NCI-H2029 treated with DMSO at 0.1 percent for 48 hours (cell line): ENCODE measurements at places on chromosomes 5 and 9.
A peak's percentile ranks its signal among the peaks of the same experiment; 100 is the strongest.

GRCh38 chr5:113128641-113129330 lies 152.2 kb downstream of the DCP2 start:
- no peak for DNase-seq

GRCh38 chr5:102295534-102296177 lies 428 bp downstream of the SLCO4C1 start:
- no peak for DNase-seq

- no peak for DNase-seq
Measured at GRCh38 chr9:96417661-96418082, 498 bp downstream of the ZNF367 start.

- DNase-seq: no peak
Measured at GRCh38 chr5:151733358-151734063, 24.9 kb downstream of the ATOX1 start.

DNA sequence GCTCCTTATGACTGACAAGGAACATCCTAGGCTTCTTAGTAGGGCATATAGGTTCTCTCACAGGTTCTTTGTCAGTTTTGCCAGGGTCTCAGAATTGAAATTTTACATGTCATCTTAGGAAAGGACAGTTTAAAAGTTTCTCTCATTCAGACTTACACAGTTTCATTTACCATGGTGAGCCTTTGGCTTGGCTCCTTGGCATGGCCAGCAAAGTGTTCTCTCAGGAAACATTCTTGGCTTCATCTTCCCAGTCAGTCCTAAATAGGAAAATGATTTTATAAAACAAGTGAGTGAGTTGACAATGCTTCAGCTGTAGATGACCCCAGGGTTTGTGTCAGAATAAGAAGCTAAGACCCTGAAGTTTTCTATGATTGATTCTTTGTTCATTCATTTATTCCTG lies 191.6 kb downstream of the PCSK5 start:
- no peak for DNase-seq

- DNase-seq: no peak
Measured at GRCh38 chr5:33936004-33936380, 194 bp upstream of the RXFP3 start.

- no peak for DNase-seq
Measured at GRCh38 chr9:16369427-16369826, 501.0 kb downstream of the BNC2 start.

DNA sequence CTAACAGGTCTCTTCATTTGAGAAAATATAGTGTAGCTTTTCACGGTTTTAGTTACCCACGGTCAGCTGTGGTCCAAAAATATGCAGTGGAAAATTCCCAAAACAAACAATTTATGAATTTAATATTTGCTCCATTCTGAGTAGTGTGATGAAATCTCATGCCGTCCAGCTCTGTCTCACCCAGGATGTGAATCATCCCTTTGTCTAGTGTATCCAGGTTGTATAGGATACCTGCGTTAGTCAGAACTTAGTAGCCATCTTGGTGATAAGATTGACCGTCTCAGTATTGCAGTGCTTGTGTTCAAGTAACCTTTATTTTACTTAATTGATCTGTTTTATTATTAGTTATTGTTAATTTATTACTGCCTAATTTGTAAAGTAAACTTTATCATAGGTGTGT lies 41.1 kb downstream of the NDUFS4 start:
- no peak for DNase-seq

DNA sequence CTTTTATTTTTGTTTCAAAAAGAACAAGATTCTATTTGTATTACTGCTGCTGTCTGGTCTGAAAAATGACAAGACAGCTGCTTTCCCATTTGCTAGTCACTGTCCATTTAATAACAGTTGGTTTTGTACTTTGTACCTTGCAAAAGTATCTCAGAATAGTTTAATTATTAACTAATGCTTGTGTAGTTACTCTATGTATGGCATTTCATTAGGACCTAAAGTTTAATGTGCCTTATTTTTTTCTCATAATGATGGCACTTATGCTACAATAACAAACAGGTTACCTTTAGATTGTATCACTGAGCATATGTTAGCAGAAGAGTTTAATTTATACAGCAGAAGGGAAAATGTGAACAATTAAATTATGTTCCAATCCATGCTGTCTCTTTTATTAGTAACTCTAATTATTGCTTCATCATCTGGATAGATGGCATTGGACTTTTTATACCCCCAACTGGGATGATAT lies 134.2 kb downstream of the CDH10 start:
- no peak for DNase-seq

GRCh38 chr9:8860086-8860485 lies 1060.5 kb upstream of the DMAC1 start:
- no peak for DNase-seq

GRCh38 chr9:8205576-8205975 lies 406.0 kb upstream of the DMAC1 start:
- no peak for DNase-seq

GRCh38 chr5:38636626-38637025 lies 80.2 kb upstream of the LIFR start:
- peak; percentile 84 for DNase-seq

DNA sequence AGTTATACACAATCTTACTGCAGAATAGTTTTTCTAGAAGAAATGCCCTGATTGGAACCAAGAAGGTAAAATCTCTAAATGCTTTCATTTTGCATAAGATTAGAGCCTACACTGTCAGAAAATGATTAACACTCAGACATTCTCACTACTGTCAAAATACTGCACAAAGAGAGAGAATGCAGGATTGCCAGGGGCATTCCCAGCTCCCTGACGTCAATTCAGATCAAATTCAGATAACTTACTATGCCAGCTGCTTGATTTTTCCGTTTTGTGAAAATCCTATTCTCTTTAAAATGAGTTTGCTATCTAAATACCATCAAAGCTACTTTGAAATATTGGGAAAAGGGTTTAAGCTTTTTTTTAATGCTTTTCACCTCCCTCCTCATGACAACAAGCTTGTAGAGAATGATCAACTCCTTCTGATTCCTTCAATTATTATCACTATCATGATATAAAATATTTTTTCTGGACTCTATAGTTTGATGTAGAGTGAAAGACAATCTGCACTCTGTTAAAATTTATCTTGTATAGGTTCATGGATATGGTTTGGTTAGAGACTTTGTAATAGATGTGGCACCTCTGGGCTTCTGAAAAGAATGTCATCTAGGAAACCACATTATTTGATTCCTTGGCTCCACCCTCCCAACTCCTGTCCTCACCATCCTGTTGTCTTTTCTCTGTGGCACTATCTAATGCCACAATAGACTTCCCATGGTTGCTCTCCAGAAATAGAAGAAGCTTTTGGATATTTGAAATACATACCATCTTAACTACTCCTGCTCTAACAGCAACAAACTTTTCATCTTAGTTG lies 407.7 kb downstream of the PDE4D start:
- no peak for DNase-seq

DNA sequence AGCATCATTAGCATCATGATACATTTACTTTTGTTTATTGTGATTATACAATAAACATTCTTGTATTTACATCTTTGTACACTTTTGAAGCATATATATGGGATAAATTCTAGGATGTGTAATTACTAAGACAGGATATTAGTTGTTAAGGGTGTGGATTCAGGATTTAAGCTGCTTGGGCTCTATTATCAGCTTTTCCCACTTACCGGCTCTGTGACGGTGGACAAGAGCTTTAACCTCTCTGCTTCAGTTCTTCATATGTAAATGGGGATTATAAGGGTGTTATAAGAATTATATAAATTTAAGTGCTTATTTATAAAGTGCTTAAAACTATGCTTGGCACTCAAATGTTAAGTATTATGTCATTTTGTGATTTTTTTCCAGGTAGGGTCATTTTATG lies 131.1 kb downstream of the FER start:
- DNase-seq: no peak

- DNase-seq: no peak
Measured at GRCh38 chr5:117433818-117434217, 859.2 kb upstream of the SEMA6A start.

- DNase-seq: no peak
Measured at GRCh38 chr9:2725898-2726649, 8.8 kb downstream of the KCNV2 start.

- peak; percentile 91 for DNase-seq
Measured at GRCh38 chr5:147479949-147480348, 29.9 kb downstream of the DPYSL3 start.

DNA sequence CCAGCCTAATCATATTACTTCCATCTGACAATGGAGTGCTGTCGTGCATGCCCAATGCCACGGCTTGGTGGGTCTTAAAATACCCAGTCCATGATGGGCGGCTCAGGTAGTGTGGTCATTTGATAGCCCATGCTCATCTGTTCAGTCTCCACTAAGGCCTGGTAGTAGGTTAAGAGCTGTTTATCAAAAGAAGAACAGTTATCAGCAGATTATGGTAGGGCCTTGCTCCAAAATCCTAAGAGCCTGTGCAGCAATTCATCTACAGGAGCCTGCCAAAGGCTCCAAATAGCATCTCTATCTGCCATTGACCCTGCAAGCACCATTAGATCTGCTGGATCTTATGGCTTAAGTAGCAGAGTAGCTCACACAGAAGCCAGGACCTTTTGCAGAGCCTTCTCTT lies 21.8 kb upstream of the NTRK2 start:
- no peak for DNase-seq

DNA sequence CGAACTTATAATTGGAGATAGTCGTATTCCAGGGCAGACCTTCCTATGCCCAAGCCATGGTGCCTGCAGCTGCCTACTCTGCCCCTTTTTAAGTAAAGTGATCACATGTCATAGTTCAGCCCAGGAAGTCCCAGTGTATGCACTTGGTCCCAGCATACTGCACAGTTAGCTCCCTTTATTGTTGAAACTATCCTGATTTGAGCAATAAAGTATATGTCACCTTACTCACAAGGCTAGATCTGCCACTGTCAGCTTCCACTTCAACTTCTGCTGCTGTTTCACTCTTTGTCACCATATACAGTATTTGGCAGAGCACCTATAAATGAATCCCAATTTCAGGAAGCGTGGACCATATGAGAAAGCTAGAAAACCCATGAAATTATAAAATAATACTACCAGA lies 103.8 kb upstream of the PTGER4 start:
- DNase-seq: no peak
